ENCODE measurements at places on chromosomes 2 and 18. TPM values are rescaled to one million over a fixed set of nuclear protein-coding genes. Genes with fewer than 3 reads are reported as not detected.

Gene COL3A1
- 2,175 TPM for total RNA-seq

Gene AOX1
- 90.5 TPM for total RNA-seq

Gene PUM2
- 45.1 TPM for total RNA-seq

Gene DES
- 1.6 TPM for total RNA-seq

Gene ATP8B1
- 40.2 TPM for total RNA-seq
